ENCODE measurements at places on chromosomes 12 and 14.

- DNase-seq, result no peak
Measured at GRCh38 chr12:51905471-51906429, 1.6 kb upstream of the ACVRL1 start.

- DNase-seq, result no peak
Measured at GRCh38 chr14:93629643-93630042, 158.6 kb downstream of the PRIMA1 start.

- no peak for DNase-seq
Measured at GRCh38 chr12:32110417-32110816, 3.8 kb downstream of the BICD1 start.

GRCh38 chr12:12070674-12071656, at the start of gene BCL2L14:
Gene BCL2L14 (plus strand): TSS chr12:12070939. CDS start chr12:12079306, 8,367 bp downstream.
- DNase-seq, result no peak

- DNase-seq, result no peak
Measured at GRCh38 chr12:19771858-19772257, 332.6 kb downstream of the AEBP2 start.
